Right atrium auricular region (tissue), 2 donors: ENCODE measurements at places on chromosomes 7 and 10. TPM values are rescaled to one million over a fixed set of nuclear protein-coding genes. Genes with fewer than 3 reads are reported as not detected.

DNA sequence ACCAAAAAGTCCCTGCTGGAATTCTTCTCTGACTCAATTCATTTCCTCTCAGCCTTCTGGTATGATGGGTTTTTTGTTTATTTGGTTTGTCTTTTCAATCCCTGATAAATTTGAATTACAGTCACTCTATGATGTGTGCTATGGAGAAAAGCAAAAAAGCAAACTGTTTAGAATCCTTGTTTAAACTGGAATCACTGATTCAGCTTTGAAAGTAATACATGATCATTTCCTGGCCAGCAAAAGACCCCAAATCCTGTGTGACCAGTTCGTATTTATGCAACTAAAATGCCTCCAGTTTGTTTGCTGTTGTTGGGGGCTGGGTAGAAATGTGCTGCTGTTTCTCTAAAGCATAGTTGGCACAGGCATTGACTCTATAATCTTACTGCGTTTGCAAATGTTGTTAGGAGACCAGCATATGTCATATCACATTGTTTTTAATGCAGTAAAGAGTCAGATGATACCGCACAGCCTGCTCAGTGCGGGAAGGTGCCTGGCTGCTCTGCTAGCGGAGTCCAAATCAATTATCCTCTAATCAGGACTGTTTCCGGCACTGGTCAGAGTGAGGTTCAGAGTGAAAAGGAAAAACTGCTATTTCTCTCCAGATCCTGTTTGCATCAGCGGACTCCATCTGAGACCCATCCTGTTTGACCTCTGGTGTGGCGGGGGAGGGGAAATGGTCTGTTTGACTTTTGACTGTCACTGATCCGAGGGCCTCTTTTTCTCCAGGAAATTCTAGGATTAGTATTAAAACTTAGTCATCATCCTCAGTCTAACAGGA, 40.6 kb upstream of the ADD3 start:
- no peak for DNase-seq
- H3K36me3 ChIP-seq: no peaks in the 10 kb centered on the region
- no peak overlapping the region for H3K27ac ChIP-seq
- no peaks in the 10 kb centered on the region for H3K27me3 ChIP-seq
- H3K4me3 ChIP-seq: no peak overlapping the region

DNA sequence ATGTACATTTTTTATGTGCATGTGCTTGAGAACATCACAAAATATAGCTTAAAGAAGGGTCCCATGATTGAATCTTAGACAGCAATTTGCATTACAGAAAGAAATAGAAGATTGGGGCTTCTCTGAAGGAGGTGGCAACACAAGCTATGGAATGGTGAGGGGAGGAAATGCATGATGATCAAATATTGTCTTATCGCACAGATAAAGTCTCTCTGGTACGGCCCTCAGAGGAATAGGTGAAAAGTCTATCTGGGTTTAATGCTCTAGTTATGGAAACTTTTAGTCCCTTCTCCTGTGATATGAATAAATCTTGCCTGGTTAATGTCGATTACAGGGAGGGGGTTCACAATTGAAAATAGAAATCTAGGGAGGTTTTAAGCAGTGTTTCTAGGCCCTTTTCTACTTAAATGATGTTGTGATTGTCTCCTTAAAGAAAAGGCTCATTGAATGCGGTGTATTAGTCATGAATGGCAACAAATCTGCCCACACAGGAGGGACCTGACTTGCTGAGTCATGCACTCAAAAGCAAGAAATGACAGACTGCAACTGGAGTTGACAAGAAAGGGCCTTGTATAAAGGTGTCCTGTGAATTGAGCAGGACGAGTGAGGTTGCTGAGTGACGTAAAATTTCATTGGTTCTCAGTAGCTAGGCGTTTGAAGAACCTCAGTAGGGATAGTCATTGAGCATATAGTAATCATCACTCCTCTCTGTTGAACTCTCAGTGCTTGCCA, 133.4 kb upstream of the CSTF2T start:
- no peaks in the 10 kb centered on the region for H3K4me1 ChIP-seq
- H3K4me3 ChIP-seq: no peak overlapping the region
- DNase-seq: no peak
- no peak overlapping the region for H3K27ac ChIP-seq
- no peaks in the 10 kb centered on the region for H3K27me3 ChIP-seq

DNA sequence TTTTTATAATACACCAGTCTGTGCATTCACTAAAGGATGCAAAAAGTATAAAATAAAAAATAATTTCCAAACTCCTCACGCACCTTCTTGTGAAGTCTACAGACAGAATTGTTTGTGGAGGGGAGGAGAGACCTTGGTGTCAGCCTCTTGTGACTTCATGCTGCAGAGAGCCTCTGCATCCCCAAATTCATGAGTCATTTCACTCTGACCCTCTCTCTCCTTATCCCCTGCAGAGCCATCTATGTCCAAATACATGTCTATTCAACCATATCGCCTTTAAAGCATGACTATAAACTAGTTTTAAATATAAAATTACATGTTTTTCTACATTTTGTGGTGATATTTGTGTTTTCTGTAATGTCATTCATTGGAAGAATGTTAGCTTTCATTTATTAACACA, 6.0 kb downstream of the CREB5 start:
- no peaks in the 10 kb centered on the region for H3K36me3 ChIP-seq
- no peak for DNase-seq
- no peak overlapping the region for H3K4me3 ChIP-seq
- no peak overlapping the region for H3K27ac ChIP-seq

- H3K27ac ChIP-seq: peak overlapping the region; percentile 93
- H3K4me1 ChIP-seq: peaks cover 99% of the 10 kb centered on the region
- H3K27me3 ChIP-seq: no peaks in the 10 kb centered on the region
Measured at GRCh38 chr7:139739863-139740597, 37.8 kb downstream of the HIPK2 start.

GRCh38 chr10:33621101-33621500, 286.6 kb upstream of the NRP1 start:
- H3K27me3 ChIP-seq: no peaks in the 10 kb centered on the region
- H3K4me1 ChIP-seq: no peaks in the 10 kb centered on the region
- H3K36me3 ChIP-seq: no peaks in the 10 kb centered on the region
- H3K27ac ChIP-seq: no peak overlapping the region

GRCh38 chr7:42843205-42843800, 68.6 kb downstream of the C7orf25 start:
- no peak overlapping the region for H3K27ac ChIP-seq
- H3K36me3 ChIP-seq: no peaks in the 10 kb centered on the region
- no peaks in the 10 kb centered on the region for H3K4me1 ChIP-seq
- H3K27me3 ChIP-seq: no peaks in the 10 kb centered on the region
- no peak overlapping the region for H3K4me3 ChIP-seq

GRCh38 chr7:156881679-156882078, 11.3 kb downstream of the LMBR1 start:
- no peaks in the 10 kb centered on the region for H3K4me1 ChIP-seq
- DNase-seq: no peak
- H3K27ac ChIP-seq: no peak overlapping the region

DNA sequence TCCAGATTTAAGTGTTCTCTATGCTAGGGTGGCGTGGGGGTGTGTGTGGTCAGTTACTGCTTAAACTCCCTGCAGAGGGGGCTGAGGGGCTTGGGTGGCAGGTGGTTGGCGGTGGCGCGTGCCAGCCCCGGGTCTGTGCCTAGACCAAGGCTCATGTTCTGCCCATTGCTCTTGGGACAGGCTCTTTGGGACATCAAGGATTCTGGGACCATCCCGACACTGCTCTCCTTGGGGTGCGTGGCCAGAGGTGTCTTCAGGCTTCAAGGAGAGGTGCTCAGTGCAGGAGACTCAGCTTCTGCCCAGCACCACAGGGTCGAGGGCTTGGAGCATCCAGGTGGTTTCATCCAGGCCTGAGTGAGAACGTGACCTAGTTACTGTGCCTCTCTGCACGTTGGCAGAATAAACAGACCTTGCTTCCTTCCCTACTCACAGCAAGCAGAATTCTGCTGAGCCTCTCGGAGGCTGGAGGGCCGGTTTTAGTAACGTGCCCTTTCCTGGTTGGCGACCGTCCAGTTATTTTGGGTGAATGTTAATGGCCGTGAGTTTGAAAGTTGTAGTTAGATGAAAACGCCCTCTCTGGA, 39.9 kb downstream of the CAMK1D start:
- peak; percentile 69 for DNase-seq
- H3K36me3 ChIP-seq: no peaks in the 10 kb centered on the region
- no peaks in the 10 kb centered on the region for H3K27me3 ChIP-seq
- H3K4me1 ChIP-seq: peaks cover 41% of the 10 kb centered on the region
- peak overlapping the region; percentile 70 for H3K27ac ChIP-seq
- no peak overlapping the region for H3K4me3 ChIP-seq

DNA sequence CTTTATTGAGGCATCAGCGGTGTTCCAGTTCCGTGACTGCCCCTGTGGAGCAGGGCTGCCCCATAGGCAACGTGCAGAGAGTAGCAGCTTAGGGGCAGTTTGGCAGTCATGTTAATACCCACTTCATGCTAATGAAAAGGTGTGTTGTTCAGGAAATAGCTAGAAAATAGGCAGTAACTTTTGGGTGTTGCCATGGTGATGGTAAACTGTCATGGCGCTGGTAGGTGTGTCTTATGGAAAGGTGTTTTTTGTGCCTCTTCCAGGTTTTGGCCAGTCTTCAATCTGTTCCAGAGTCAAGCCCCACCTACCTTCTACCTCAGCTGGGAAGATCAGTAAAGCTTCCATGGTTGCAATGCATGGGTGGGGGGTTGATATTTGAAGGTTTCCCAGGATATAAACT, 36.3 kb upstream of the MINDY3 start:
- H3K4me1 ChIP-seq: no peaks in the 10 kb centered on the region
- no peaks in the 10 kb centered on the region for H3K27me3 ChIP-seq
- no peaks in the 10 kb centered on the region for H3K36me3 ChIP-seq
- DNase-seq: no peak
- H3K27ac ChIP-seq: no peak overlapping the region

PDCD4 gene
- 22.1 TPM for total RNA-seq

FBXL13 gene
- total RNA-seq: 1.7 TPM

GATAD1 gene
- total RNA-seq: 12.4 TPM

GDF2 gene
- total RNA-seq: not detected

RET gene
- 0.12 TPM for total RNA-seq

PRSS37 gene
- total RNA-seq: not detected

CCM2 gene
- total RNA-seq: 34.0 TPM

AKR1C2 gene
- 23.6 TPM for total RNA-seq
